ENCODE measurements at places on chromosomes 7 and 10.

- DNase-seq = no peak
Observed at GRCh38 chr7:28155964-28156363, 24.6 kb downstream of the JAZF1 start.

DNA sequence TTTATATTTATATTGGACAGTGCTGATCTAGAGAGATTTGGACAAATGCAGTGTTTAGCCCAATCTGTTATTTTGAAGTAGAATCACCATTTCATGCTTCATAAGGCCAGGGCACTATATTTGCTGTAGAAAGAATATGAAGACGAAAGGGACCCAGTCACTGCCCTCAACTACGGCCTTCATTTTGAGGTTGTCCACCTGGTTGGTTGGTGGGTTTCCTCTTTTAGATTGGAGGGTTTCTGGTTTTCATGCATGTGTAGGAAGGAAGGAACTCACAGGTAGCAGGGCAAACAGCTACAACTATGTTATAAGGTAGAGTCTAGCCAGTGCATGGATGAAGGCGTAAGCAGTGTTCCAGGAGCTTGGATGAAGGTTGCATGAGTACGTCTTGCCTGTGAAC lies 56.3 kb downstream of the ARID5B start:
- no peak for DNase-seq

- DNase-seq = peak; percentile 4
Observed at GRCh38 chr7:142557971-142558582, 191.2 kb upstream of the PRSS1 start.

- DNase-seq = no peak
Observed at GRCh38 chr10:29277296-29277695, 11.6 kb upstream of the LYZL1 start.

DNA sequence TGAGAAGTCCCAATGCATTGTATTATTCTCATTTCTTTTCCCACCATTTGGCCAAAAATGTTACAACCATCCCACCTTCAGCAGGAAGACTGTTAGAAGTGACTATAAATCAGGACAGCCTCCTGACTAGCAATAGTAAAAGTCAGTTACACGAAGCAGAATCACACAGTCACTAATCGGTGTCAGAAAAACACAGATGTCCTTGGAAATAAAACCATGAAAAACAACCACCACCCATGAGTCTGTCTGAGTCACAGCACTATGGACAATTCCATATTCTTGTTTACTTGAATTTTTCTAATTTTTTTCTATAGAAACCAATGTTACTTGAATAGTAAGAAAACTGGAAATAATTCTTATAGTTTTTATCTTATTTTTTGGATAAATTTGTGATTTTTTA lies 81.9 kb upstream of the FRMD4A start:
- DNase-seq = no peak

GRCh38 chr7:106597014-106597413 lies 63.9 kb downstream of the CCDC71L start:
- DNase-seq = no peak

GRCh38 chr10:98255146-98255877 lies 12.7 kb downstream of the LOXL4 start:
- DNase-seq = no peak

DNA sequence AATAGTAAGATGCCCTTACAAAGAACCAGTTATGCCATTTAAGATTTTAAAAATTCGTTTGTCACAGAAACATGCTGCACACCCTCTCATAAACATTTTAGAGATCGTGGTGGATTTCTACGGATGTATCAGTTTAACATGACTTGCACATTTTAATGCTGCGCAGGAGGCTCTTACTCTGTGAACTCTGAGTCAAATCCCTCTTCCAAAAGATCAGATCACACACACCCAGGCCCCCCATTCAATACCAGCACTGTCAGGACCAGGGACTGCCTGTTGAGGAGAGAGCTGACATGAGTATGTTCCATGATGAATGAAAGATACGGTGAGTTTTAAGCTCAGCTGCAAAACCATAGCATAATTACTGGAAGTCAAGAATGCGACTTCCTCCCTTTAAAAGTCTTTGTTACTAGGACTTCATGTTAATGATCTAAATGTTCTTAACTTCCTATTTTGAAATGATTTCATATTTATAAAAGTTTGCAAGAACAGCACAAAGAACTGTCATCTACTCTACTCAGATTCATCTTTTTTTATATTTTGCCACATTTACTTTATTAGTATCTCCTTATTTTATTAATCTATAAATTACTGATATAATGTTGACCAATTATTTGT lies 500.2 kb downstream of the GLRX3 start:
- DNase-seq = no peak

GRCh38 chr10:131949041-131949862 lies 32.5 kb downstream of the BNIP3 start:
- DNase-seq = no peak

- no peak for DNase-seq
Observed at GRCh38 chr7:45920502-45921380, at the start of gene IGFBP3. TSS of gene IGFBP3 (minus strand) at chr7:45921272. CDS start at chr7:45921140, 132 bp downstream.

DNA sequence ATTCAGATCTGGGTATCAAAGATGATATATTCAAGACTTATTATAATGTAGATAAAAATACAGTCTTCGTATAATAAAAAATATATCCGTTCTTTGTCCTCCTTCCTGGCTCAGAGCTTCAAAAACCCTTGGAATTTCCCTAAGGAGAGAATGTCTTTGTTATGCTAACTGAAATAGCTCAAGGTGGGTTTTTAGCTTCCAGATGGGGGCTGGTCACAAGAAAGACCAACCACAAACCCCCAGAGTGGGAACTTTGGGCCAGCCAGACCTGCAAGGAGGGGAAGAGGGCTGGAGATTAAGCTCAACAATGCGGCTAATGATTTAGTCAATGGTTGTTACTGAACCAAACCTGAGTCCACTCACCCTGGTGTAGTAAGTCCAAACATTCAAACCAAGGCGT lies 196.4 kb downstream of the SDHAF3 start:
- DNase-seq = no peak

DNA sequence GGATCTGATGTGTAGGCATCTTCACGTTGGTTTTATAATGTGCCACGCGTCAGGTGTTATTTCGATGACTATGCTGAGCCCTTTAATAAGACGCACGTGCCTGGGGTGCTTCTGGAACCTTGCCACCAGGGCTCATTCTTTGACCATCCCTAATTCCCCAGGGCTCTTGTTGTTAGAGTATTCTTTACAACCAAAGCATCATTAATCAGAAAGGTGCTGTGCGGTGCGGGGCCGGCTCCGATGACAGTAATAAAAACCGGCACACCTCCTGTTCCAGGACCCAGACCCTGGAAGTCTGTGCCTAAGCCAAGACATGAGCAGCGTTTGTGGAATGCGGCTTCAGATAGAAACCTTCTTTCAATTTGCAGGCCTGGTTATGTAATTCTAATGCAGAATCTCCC lies 58.4 kb downstream of the MGMT start:
- DNase-seq = no peak

GRCh38 chr7:151877911-151878835 lies 1.3 kb upstream of the PRKAG2 start:
- no peak for DNase-seq

- no peak for DNase-seq
Observed at GRCh38 chr10:49300140-49300974, 1.4 kb downstream of the C10orf71 start.

- no peak for DNase-seq
Observed at GRCh38 chr7:74365322-74366022, 76.3 kb downstream of the CLIP2 start.

DNA sequence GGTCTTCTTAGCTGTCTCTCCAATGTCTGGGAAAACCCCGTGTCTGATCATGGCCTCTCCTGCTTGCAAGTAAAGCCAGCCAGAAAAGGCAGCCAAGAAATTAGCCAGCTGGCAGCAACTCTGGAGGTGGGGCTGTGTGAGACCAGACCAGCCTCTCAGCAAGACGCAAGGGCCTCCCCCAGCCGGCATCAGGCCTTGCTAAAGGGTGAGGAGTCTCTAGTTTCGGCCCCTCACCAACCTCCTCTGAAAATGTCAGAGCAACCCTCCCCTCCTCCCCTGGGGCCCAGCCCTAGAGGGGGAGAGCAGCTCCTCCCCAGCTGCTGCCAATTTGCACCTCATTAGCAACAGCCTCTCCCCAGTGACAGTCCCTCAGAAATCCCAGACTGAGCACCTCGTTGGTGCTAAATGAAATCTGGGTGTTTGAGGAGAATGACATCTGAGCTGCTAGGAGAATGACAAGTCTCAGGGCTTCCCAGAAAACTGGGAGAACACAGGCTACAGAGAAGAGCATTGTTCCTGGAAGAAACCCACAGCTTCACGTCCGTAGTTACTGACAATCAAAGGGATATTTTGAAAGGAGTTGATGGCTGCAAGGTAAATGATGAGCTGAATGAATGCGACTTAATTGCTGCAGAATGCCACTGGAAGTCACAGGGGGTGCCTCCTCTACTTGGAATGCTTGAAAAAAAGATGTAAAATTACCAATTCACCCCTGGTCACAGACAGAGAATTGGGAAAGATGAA lies 25.9 kb downstream of the DGKI start:
- no peak for DNase-seq

- DNase-seq = no peak
Observed at GRCh38 chr7:47095946-47096345, 486.0 kb downstream of the TNS3 start.

Data from stimulated activated CD4-positive, alpha-beta T cell treated with anti-CD3 and anti-CD28 coated beads, TNF-alpha, amount 100 ng/mL, for 4 hours (primary cell).